ENCODE measurements at places on chromosomes 1 and 21. TPM values are rescaled to one million over a fixed set of nuclear protein-coding genes. Genes with fewer than 3 reads are reported as not detected.
A peak's percentile ranks its signal among the peaks of the same experiment; 100 is the strongest.

Gene MTMR11
- 3.0 TPM for total RNA-seq

Gene OR2T29
- not detected for total RNA-seq

Gene LCE6A
- total RNA-seq = not detected

Gene SFT2D2
- 45.1 TPM for total RNA-seq

Gene C4BPA
- not detected for total RNA-seq

Gene SLC6A9
- 0.87 TPM for total RNA-seq

- ATAC-seq = no peak
These were observed 32.6 kb downstream of the CHIA start for GRCh38 chr1:111323231-111323630.

DNA sequence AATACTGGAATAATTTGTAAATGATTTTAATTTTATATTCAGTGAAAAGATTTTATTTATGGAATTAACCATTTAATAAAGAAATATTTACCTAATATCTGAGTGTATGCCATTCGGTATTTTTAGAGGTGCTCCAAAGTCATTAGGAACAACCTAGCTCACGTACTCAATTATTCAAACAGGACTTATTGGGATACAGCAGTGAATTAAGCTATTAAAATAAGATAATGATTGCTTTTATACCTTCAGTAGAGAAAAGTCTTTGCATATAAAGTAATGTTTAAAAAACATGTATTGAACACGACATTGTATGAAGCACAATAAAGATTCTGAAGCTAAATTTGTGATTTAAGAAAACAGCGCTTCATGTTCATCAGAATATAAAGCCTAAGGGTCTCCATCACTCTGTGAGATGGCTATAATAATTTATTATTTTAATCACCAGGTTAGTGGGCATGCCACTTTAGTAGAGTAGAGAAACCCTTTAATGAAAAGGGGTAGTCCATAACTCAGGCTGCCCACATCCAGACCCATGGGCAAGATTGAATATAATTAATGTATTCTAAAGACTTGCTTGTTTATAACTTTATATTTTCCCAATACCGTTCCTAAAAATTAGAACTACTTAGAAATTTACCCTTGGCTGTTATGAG, 3.2 kb downstream of the CCN1 start:
- no peak for ATAC-seq

- ATAC-seq = no peak
These were observed 180.5 kb downstream of the OLFM3 start for GRCh38 chr1:101816262-101816661.

GRCh38 chr1:115373305-115373704, 35.3 kb upstream of the NGF start:
- peak; percentile 78 for ATAC-seq

DNA sequence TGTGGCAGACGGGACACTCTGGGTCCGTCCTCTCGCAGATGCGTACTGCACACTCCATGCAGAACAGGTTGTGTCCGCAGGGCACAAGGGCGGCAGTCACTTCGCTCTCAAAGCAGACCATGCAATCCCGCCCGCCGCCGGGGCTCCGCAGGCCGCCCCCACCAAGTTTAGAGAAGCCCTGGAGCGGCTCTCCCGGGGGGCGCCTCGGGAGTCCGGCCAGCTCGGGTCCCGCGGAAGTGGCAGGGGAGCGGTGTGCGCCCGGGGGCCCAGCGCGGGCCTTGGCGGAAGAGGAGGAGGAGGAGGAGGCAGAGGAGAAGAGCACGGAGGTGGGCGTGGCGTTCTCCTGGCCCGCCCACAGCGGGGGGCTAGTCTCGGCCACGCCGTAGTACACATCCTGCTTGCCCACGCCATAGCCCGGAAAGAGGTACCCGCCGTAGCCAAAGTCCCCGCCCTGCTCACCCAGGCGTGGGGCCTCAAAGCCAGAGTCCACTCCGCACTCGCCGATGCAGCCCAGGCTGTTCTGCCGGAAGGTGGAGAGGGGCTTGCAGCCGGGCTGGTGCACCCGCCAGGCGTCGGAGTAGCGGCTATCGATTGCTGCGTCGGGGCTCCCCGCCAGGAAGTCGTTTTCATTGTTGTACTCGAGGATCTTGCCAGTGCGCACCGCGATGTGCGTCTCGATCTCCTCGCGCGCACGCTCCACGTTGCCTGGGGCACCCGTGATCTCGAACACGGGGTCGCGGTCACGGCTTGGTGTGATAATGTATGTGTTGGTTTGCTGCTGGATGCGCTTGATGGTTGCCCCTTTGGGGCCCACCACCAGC, 5.4 kb downstream of the MEX3A start:
- ATAC-seq = peak; percentile 9

DNA sequence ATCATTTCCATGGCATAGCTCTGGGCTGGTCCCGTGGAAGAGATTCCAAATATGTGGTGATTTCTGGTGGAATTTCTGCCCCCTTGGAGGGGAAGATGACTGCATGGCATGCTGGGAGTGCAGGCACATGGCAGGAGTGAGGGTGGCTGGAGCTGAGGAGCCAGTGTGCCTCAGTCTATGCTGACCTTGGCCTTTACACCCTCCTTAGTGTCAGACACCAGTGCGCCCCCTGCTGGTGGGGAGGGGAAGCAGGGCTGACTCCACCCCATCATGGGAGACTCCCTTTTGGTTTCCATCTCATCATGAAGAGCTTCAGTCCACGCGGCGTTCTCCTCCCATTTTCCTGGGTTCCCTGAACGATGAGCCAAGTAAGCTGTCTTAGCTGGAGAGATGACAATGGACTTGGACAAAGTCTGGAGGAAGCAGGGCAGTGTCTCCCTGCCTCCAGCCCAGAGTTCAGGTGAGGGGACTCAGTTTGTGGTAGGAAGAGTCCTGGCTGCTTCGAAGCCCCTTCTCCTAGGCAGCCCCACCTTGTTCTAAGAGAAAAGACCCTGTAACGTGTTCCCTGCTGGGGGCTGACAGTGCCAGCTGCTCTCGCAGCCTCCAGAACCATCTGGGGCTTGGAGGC, 10.3 kb downstream of the ALX3 start:
- ATAC-seq = peak; percentile 86

- ATAC-seq = no peak
These were observed 5.2 kb upstream of the DENND2D start for GRCh38 chr1:111205714-111206050.

DNA sequence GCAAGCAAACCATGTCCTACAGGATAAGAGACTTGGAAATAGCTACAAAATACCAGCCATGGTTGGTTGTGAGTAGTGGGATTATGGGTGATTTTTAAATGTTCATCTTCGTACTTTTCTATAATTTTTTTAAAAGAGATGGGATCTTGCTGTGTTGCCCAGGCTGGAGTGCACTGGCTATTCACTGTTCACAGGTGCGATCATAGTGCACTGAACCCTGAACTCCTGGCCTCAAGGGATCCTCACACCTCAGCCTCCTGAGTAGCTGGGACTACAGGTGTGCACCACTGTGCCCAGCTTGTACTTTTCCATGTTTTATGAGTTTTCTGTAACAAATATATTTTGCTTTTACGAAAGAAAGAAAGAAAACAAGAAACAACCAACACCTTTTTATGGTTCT, 224.2 kb downstream of the FOXD2 start:
- no peak for ATAC-seq

GRCh38 chr1:153293851-153294250, 18.9 kb downstream of the PGLYRP3 start:
- peak; percentile 27 for ATAC-seq

GRCh38 chr1:93322349-93322748, 23.4 kb upstream of the DR1 start:
- no peak for ATAC-seq

DNA sequence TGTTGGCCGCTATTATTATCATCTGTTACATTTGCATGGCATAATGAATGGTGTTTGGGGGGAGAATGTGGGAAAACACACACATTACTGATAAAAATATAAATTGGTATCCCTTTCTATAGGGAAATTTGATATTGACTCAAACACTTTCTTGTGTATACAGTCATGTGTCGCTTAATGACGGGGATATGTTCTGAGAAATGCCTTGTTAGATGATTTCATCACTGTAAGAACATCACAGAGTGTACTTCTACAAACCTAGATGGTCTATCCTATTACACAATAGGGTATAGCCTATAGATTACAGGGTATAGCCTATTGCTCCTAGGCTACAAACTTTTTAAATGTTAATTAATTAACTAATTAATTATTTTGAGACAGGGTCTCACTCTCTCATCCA, 67.2 kb upstream of the B3GALNT2 start:
- no peak for ATAC-seq

GRCh38 chr1:68223687-68224086, 8.6 kb downstream of the WLS start:
- ATAC-seq = no peak

DNA sequence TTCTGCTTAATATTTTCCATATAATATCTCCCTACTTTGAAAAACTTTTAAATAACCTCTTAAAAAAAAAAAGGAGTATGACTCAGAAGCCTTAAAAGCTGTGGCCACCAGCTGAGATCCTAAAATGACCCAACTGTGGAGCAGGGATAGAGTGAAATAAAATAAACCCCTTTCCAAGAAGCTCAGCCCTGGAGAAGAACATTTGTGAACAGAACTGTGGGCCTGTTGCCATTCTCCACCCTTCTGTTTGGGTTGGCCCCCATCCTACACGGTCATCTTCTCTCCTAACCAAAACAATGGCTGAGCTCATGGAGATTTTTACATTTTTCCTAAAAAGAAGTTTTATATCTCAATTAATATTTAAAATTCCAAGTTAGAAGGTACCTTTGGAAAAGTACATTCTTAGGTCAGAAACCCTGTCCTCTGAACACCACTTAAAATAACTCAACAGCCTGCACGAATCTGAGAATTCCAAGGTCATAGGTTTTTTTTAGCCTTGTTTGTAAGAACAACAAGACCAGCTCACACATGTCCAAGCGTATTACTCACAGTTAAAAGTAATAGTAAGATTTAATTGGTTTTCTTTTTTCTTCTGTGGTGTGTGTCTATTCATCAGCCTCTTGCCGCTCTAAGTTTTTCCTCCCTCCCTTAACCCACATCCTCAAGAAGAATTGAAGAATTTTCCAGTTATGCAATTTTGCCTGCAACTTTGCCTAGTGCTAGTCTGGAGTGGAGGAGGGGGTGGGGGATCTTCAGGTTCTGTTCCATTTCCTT, 107.7 kb upstream of the ERRFI1 start:
- ATAC-seq = no peak

- ATAC-seq = no peak
These were observed 691.3 kb upstream of the PTBP2 start for GRCh38 chr1:96030312-96030711.

GRCh38 chr1:221439747-221440501, 302.0 kb downstream of the DUSP10 start:
- ATAC-seq = peak; percentile 83

Measured in activated T-helper 17 cell treated with anti-CD3 and anti-CD28 coated beads, Interleukin-2, amount 50 U/mL, for 72 hours (primary cell).